Cortex of kidney (tissue), 1 donor: ENCODE measurements at places on chromosomes 11 and 22.

DNA sequence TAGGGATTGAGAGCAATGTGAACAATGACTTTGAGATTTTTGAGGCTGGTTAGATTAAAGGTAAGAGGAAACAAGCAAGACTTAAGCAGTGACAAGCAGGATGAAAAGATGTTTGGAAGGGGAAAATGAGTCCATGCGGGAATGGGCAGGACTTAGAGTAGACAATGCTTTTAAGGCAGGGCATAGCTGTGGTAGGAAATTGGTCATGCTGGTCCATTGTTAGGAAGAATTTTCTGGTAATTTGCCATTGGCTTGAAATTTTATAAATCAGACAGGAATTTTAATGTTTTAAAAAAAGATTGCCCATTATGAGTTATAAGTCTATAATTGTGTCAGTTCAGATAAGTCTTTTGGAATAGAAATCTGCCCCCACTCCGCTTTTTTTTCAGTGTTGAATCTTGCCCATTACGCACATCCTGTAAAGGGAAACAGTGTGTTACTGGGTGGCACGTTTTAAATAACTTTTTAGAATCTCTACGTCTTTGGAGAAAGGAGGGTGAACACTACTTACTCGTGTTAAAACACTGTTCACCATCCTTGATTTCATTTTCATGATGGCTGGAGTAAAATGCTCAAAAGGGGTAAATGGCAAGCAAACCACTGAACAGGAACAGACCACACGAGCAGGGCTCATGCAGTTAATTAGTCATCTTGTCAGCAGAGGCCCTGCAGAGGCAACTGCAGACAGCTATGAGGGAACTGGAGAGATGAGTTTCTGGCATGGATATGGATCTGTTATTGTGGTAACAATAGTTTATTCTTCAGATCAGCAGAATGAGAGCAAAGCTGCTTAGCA is 25.0 kb downstream of the SWAP70 start:
- no peak for DNase-seq

- no peak for DNase-seq
These were observed 7.4 kb downstream of the TRPC6 start for GRCh38 chr11:101576456-101576855.

DNA sequence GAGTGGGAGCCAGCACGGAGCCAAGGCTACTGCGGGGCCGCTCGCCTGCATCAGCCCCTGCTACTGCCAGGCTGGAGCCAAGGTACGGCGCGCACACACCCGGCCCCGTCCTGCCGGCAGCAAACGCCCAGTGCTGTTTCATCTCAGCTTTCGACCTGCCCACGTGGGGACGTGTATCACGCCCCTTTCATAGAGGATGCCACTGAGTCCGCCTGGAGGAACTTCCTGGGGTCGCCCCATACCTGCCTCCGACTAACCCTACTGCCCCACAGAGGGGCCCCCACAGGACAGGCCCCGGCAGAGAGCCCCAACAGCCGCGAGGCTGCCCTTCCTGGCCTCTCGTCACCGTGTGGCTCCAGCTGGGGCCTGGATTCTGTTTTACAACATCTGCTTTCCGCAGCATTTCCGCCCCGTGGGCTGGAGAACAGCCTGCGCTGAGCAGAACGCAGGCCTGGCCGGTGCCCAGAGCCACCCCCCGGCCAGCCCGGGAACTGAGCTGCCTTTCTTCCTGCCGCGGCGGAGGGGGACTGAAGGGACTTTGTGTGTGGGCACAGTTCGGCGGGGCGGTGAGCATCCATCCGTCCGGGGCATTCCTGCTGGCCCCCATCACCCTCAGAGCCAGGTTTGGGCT is 22.9 kb upstream of the ARHGAP8 start:
- no peak for DNase-seq

- no peak for DNase-seq
These were observed 10.7 kb downstream of the STIM1 start for GRCh38 chr11:3866206-3866605.

DNA sequence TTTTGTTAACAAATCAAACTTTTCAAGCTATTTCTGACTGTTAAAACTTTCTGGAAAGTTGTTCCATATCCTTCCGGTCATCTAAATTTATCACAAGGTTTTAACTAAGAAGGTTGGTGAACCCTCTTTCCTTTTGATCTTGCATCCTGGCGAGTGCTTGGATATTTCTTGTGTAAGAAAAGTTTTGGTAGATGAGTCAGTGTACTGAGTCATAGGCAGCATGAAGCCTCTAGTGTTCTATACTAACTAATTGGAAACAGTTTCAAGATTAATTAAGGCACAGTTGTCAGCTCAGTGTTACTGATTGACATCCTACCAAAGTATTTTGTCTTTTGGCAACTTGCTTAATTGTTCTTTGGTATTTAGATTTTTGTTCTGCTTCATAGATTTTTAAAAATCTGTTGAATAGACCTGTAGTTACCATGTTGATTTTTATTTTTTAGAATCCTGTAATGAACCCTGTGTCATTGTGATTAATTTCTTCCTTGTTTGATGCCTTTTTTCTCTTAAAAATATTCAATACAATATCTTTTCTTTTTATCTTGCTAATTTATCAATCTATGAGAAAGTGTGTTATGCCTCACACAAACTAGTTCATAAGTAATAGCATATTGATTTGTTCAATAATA is 38.0 kb downstream of the METTL15 start:
- DNase-seq = no peak

- DNase-seq = no peak
These were observed 1.9 kb downstream of the ELMOD1 start for GRCh38 chr11:107592813-107593212.

- no peak for DNase-seq
These were observed 50.6 kb upstream of the FTH1 start for GRCh38 chr11:62017878-62018655.

DNA sequence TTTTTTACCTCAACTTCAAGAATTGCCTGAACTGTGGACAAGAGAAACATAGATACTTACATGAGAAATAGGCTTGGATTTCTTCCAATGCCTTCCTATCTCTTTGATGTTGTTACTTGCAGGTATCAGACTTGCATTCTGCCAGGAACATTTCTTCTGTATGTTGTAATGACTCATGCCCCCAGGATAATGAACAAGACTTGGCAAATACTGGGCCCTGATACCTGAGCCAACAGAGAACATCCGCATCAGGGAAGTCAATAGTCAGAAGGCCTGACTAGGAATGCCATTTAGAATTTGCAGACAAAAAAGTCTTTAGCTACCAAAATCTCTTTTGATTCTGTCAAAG is 273.7 kb upstream of the KIRREL3 start:
- DNase-seq = no peak

GRCh38 chr11:83257761-83258168 is 28.4 kb downstream of the CCDC90B start:
- DNase-seq = no peak

DNA sequence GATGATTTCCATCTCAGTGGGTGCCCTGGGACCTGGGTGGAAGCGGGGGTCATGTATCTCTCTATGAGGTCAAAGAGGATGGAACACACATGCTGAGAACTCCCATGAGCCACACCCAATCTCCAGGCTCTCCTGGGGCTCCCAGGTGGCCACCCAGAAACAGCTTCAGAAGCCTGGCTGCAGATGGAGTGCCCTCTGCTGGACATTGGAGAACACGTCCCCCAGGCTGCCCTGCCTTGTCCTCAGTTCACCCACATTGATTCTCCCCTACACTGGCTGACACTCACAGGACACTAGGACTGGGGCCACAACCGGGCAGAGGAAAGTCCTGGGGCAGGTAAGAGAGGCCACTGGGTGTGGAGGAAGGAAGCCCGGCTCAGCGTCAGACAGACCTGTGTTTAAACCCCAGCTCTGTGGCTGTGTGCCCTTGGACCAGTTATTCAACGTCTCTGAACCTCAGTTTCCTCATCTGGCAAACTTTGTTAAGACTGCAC is 4.5 kb upstream of the NOL12 start:
- DNase-seq = no peak

- DNase-seq = no peak
These were observed 10.3 kb upstream of the IGSF9B start for GRCh38 chr11:133966921-133967598.

- DNase-seq = no peak
These were observed 1218.1 kb downstream of the FAM181B start for GRCh38 chr11:81515566-81515965.

GRCh38 chr11:19980388-19980787 is 179.9 kb downstream of the DBX1 start:
- DNase-seq = no peak

DNA sequence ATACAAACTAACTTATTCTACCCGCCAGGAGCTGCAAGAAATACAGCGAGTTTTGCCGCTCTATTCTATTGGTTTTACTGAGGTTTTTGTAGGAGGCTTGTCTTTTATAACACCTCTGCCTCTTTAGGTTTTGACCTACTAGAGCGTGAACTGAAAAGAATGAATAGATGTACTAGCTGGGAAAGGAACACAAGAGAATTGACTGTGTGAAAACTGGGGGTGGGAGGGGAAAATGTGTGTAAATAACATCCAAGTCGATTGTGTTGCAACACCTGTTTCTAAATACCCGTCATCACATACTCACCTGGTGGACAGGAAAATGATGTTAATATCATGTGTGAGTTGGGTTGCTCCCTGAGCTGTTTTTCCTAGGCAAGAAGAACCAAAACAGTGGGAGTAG is 12.9 kb upstream of the JHY start:
- DNase-seq = no peak

DNA sequence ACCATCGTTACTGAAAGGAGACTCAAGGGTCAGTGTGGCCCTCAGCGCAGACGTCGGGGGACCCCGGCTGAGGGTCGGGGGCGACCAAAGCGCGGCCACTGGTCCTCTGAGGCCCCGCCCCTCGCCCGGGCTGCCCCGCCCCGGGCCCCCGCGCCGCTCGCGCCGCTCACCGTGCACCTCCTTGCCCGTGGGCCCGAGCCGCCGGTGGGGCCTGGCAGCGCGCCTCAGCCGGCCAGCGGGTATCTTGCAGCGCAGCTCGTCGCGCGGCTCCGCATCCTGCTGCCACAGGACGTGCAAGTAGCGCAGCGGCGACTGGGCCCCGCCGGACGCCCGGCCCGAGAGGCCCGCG is 419 bp downstream of the ANKRD54 start:
- DNase-seq = no peak

DNA sequence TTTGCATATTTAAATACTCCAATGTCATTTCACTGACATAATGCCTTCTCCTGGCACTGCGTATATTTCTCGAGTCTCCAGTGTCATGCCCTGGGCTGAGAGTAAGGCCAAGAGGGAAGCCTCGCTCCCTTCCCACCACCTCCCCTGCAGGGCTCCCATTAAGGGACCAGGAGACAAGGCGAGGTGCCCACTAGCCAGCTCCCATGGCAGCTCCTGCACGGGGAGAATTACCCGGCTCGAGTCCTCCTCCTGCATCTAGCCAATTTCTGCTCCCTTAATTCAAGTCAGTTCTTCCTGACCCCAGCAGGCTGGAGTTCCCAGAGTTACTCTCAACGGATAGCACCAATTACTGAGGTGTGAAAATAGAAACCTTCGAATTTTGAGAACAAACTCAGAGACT is 31.9 kb downstream of the OPCML start:
- no peak for DNase-seq

- DNase-seq = no peak
These were observed 116.3 kb downstream of the TIMP3 start for GRCh38 chr22:32917577-32918354.

- DNase-seq = no peak
These were observed 117.2 kb upstream of the NTM start for GRCh38 chr11:131253142-131253655.

DNA sequence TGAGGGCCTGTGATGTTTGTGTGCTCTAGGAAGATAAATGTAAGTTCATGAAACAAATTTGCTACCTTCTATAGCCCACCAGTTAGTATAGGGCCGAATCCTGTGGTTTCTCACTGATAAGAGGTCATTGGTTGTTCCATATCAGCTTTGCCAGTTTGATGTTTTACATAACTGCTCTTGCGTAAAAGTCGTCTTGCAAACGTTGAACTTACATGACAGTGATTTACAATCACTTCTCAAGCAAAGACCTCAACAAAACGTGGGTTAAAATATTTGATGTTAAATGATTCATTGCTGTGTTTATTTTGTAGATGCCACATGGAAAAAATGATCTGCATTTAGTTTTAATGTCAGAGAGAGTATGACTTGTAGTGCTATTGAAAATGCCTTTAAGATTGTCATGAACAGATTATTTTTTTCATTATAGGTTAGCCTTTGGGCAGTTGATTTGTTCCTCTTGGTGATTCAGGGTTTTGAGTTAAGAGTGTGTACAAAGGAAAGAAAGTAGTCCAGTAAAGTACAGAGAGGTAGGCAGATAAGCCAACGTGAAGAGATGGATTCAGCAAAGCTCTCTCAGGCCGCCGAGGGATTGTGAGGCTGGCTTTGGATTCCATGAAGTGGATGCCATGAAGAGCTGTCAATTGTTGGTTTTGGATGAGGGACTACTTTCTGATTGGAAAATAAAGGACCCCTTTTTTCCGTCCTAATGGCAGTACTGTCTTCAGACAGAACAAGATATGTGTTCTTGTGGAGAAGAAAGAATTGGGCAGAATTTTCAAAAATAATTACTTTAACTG is 2.6 kb downstream of the EWSR1 start:
- DNase-seq = no peak

GRCh38 chr11:6320411-6321155 is at the start of gene CAVIN3:
Gene CAVIN3 (minus strand): TSS chr11:6320501. CDS start chr11:6320476, 25 bp downstream.
- DNase-seq = no peak

DNA sequence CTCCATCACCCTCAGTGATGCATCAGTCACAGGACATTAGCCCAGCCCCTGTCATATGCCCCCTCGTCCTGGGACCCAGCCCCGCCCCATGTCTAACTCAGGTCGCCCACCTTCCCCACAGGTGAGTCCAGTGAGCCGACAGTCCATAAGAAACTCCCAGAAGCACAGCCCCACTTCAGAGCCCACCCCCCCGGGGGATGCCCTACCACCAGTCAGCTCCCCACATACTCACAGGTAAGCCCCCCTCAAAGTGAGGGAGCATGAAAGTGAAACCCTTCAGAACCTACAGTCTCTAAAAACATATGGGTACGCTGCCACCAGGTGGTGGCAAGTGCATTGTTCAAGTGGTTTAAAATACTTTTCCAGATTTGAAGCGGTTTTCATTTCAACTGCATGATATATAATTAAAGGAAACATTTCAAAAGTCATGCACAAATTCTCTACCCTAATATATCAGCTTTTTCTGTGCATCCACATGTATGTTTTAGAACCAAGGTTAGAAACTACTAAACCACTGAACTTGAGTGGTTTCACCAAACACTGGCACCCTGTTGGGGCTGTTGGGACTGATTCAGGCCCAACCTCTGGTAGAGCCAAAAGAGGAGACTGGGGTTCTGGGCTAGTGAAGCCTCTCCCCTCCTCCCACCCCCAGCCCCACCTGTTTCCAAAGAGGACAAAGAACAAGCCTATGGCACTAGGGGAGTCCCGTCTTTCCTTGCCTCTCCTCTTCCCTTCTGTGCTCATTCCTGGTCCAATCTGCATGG is 17.3 kb downstream of the EPS8L2 start:
- DNase-seq = no peak
